Epithelial cell of esophagus (primary cell): ENCODE measurements at places on chromosomes 1 and 21.

DNA sequence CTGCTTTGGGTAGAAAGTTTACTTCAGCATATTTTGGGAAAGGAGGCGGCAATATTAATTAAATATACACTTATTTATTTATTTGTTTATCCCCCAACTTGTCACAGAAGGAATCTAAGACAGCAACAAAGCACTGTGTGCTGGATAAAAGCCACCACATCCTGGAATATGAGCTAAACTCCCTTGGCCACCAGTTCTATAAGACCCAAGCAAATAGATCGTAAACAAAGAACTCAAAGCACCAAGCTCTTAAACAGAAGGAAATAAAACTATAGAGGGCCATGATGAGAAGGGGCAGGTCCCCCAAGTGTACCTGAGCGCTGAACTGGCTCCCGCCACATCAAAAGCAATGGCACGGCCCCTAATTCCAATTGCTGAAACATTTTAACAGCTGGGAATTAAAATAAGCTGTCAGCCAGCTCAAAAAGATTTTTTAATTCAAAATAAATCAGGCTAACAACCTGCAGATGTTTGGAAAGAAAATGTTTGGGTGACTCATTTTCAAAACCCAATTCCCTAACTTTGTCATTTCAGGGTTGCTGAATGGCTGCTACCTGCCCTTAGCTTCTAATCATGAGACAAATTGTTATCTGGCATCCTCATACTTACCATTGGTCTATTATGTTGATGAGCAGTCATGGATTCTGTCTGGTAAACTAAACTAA is 127.1 kb downstream of the SLC30A10 start:
- DNase-seq = no peak

GRCh38 chr1:55049271-55049913 is 10.0 kb downstream of the PCSK9 start:
- no peak for DNase-seq

DNA sequence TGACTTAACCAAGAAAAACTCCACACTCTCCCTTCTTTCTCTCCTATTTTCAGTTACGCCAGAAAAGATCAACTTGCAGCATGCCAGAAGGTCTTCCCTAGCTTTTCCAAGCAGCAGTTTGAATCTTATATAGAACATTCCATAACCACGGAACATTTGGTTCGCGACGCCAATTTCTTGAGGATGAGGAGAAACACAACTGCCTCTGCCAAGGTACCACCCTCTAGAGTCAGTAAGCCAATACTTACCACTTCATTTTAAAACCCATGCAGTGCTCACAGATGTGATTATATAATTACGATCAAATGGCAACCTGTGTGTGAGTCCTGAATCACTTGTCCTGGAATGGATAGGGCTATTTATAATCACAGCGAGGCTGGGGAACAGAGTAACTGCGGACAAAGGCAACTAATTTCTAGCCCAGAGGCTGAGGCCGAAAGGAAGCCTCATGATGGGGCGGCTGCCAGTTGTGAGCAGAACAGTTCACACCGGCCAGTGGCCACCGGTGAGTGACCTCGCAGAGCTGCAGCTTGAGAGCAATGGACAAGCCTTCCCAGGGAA is 43.2 kb upstream of the BACE2 start:
- no peak for DNase-seq

GRCh38 chr1:220409771-220410595 is 118.0 kb upstream of the MARK1 start:
- DNase-seq = no peak

- no peak for DNase-seq
These were observed 44.0 kb downstream of the EIF2D start for GRCh38 chr1:206568256-206568655.

- DNase-seq = peak; percentile 75
These were observed 324.6 kb downstream of the CAMTA1 start for GRCh38 chr1:7109901-7110300.

DNA sequence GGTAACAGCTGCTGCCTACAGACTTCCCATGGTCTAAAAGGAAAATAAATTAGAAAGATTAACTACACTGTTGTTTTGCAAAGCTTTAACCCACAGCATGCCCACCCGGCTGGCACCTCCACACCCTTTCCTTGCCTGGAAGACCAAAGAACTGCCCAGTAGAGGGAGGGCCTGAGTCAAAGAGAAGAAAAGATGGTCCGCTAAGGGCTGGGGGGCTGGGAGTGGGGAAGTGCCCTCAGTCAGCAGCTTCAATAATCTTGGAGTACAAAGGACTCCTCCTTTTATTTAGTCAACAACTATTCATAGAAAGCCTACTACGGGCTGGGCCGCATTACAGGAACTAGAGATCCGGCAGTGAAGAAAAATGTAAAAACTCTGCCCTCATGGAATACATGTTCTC is 40.6 kb downstream of the ERI3 start:
- no peak for DNase-seq

GRCh38 chr1:97337250-97338030 is 583.4 kb downstream of the DPYD start:
- DNase-seq = peak; percentile 48
